ENCODE measurements at places on chromosomes 6 and 20.

DNA sequence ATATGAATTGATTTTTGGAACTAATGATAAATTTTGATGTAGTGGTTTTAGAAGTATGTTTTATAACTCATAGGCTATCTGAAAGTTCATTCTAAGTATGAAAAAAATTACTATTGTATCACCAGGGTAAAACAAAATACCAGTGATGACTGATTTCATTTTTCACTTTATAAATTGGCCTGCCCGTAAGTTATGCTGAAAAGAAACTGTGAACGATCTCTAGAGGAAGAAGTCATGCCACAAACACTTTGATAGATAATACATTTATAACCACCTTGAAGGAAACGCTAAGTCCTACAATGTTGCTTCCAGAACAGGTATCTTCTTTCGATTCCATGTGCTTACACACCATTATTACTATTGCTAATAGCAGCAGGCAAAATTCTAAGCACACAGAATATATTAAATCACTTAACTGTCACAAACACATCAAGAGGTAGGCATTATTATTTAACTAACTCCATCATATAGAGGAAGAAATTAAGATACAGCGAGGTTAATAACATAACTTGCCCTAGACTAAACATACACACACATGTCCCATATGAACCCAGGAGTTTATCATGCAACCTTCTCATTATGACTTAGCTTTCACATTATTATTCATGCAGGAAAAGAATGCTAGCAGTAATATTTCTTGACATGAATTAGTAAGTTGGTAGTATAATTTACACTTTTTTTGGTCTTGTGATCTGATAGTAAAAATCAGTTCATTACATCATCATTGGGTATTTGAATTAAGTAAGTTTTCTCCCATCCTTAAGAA lies 44.7 kb downstream of the RGS17 start:
- DNase-seq: no peak

DNA sequence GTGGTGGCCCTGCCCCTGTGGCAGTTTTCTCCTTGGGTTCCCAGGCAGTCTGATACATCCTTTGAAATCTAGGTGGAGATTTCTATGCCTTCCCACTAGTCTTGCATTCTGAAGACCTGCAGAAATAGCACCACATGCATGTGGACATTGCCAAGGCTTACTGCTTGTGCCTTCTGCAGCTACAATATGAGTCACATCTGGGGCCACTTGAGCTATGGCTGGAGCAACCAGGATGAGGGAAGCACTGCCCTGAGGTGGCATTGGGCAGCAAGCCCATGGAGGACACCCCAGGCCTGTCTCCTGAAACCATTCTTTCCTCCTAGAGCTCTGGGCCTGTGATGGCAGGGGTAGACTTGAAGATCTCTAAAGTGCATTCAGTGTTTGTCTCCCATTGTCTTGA lies 15.7 kb upstream of the HLA-DQB2 start:
- no peak for DNase-seq

- no peak for DNase-seq
Measured at GRCh38 chr6:14732844-14733757, 512.8 kb upstream of the JARID2 start.

GRCh38 chr20:62743777-62744317 lies 35.2 kb downstream of the NTSR1 start:
- no peak for DNase-seq

DNA sequence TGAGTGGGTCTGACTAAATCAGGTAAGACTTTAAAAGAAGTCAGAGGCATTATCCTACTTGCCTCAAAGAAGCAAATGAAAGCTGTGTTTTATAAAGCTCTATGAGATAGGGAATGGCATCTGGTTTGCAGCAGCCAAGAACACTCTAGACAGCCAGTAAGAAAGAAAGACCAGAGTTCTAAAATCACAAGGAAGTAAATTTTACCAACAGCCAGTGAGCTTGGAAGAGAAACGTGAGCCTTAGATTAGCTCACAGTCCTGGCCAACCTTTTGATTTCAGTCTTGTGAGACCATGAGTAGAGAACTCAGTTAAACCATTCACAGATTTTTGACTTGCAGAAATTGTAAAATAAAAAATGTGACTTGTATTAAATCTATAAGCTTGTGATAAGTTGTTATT lies 693.0 kb downstream of the EYS start:
- DNase-seq: no peak
